ENCODE measurements at places on chromosomes 1 and 21.

DNA sequence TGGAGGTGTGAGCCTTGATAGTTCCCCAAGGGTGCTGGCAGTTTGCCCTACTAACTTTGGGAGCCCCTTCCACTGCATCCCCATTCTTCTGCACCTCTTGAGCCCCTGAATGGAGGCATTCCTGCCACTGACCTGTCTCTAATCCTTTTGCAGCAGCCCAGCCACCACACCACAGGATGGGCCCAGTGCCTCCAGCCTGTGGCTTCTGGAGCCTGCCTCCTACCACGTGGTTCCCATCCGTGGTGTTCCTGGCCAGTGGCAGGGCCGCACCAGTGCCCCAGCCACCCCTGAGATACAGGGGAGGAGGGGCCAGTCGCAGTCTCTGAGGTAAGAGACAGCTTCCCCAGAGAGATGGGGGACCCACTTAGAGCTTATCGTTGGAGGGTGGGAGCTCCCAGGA is 14.4 kb downstream of the INAVA start:
- no peak for DNase-seq

GRCh38 chr1:84919461-84919970 is 26.5 kb upstream of the LPAR3 start:
- DNase-seq, result no peak

- DNase-seq, result no peak
Observed at GRCh38 chr1:109806733-109807400, 43.1 kb upstream of the EPS8L3 start.

- no peak for DNase-seq
Observed at GRCh38 chr1:174789399-174789798, 210.3 kb upstream of the CACYBP start.

- no peak for DNase-seq
Observed at GRCh38 chr21:26025536-26026512, 144.7 kb downstream of the APP start.

DNA sequence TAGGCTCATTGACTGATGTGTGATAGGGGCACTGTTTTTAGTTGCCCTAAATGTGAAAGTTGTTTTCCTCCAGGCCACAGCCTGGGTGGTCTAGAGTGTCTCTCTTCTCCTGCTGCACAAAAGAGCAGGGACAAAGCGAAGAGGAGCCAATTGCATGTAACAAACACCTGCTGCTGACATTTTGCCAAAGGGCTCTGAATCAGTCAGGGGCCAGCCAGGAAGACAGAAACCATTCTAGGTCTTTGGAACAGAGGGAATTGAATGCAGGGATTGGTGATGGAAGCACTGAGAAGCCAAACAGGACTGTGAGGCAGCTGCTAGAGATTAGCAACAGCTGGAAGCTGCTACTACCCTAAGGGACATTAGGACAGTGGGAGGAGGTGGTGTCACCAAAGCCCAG is 185.3 kb upstream of the POU3F1 start:
- DNase-seq, result no peak

GRCh38 chr1:53115403-53116306 is 26.8 kb downstream of the SLC1A7 start:
- DNase-seq, result no peak

GRCh38 chr1:91827087-91827458 is 58.9 kb downstream of the TGFBR3 start:
- no peak for DNase-seq

GRCh38 chr1:119012383-119012782 is 24.2 kb upstream of the TBX15 start:
- no peak for DNase-seq

DNA sequence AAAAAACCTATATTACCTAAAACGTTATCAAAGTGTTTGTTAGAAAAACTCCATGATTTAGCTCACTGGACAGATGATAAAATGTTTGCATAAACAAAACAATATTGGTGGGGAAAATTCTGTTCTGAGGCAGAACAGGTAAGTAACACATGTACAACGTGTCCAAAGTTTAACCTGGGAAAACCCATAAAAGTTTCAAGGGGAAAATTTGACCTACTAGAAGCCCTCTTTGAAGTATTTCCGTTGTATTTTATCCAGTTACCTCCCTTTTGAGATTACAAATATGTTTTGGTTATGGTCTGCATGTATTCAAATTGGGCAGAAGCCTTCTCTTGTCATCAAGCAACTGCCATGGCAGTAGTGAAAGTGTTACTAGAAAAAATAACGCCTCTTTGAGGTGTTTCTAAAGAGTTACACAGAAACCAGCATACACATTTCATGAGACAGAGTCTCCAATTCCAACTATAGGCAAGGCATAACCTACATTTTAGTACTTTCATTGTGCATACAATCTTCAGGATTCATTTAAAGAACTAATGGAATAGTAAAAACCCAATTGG is 58.0 kb upstream of the PDC start:
- DNase-seq, result no peak

DNA sequence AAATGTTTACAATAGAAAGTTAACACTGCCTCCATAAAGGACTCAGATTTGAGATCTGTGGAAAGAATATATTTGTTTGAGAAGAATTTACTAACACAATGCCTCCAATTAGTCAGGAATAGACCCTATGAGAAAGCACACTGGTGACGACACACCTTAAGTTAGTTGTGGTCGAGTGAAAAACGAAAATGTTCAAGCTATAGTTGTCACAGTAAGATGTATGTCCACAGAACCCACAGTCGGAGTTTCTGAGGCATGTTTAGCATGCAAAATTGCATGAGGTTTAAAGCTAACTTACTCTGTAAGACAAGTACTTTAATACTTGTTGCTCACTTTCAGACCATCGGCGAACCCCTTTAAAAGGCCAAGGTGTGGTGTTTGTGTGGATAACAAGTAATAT is 69.9 kb upstream of the SIPA1L2 start:
- no peak for DNase-seq
